ENCODE measurements at places on chromosomes 1 and 21.
A peak's percentile ranks its signal among the peaks of the same experiment; 100 is the strongest.

DNA sequence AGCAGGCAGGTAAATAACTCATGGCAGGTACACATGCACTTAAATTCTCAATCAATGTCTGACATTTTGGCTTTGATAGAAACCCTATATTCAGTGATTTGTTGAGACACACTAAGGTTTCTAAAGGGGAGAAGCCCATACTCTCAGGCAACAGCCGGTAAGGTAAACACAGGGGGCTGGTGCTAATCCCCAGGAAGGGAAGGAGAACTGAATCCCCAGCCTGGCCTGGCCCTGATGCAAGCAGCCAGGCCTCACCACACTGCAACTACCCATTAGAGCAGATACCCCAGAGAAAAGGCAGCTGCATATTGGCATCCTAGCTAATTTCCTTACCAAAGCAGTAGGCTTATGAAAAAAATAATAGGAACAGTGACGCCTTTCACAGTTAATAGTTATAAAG, 116.5 kb upstream of the LRRC7 start:
- DNase-seq, result peak; percentile 67

DNA sequence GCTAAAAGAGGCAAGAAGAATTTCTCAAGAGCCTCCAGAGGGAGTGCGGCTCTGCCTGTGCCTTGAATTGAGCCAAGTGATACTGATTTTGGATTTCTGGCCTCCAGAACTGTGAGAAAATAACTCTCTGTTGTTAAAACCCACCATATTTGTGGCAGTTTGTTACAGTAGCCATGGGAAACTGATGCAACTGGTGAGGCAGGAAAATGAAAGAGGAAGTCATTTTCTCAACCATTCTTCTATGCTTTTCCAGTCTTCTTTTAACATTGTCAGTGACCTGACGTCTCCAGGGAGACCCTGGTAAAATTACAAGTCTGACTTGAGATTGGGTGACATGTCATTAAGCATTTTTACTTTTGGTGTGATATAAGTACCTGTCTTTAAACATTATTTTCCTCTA, 5.8 kb downstream of the OR6P1 start:
- DNase-seq, result no peak

GRCh38 chr1:68438310-68438709, 11.4 kb downstream of the RPE65 start:
- DNase-seq, result no peak

- no peak for DNase-seq
Measured at GRCh38 chr1:77704736-77705135, 22.3 kb upstream of the ZZZ3 start.

DNA sequence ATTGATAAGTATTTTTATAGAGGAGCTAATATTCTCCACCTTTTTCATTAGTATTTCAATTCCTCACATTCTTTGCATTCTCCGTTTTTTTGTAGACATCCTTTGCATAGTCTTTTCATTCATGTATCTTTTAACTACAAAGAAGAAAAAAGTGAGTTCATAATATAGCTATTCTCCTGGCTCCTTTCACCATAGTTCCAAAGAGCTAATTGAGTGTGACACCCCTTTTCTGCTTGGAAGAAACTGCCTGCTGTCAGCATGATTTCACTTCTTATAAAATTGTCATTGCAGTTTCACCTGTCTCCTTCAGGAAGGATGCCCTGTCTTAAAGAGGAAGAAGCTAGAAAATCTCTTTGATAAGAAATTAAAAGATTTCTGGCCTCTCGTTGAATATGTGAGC, 991.1 kb downstream of the KCNT2 start:
- DNase-seq, result no peak

GRCh38 chr1:2418791-2419320, 6.5 kb upstream of the PEX10 start:
- no peak for DNase-seq

GRCh38 chr1:10615332-10615731, 140.6 kb downstream of the PEX14 start:
- DNase-seq, result peak; percentile 25

DNA sequence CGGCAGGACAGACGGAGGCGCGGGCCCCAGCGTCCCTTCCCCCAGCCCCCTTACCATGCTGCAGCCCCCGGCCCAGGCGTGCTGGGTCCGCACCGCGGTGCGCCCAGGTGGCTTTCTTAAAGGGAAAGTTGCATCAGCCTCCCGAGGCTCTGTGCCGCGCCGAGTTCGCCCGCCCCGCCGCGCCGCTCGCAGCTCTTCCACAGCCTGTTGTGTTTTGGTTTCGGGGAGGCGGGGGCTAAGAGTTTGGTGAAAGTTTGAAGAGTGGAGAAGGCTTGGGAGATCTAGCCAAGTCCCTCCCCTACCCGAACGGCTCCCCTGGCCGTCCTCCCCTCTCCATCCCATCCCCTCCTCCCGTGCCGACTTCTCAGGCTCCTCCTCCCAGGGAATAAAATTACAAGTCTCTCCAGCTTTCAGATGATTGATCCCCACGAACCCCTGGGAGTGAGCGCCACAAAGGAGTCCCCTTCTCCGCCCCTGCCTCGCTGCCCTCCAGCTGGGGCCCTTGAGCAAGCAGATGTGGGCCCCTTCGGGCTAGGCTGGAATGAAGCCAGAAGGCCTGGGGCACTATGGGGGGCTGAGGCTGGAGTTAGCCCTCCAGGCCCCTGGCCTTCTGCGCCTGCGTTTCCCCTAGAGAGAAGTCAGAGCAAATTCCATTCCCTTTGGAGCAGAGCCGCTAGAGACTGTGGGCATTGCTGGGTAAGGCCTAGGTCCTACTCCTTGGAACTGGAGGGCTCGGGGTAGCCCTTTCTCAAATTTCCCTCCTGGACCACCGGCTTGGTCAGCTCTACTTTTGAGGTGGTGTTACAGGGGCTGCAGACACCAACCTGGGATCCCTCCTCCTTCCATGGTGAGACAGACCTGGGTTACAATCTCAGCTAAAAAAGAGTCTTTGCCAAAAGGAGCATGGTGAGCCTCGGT, at the start of gene SLC6A9:
Gene SLC6A9, minus strand, starts transcription at position 211 of the 918 bp plus-strand sequence. CDS start 7,185 bp downstream, outside the sequence.
- peak; percentile 88 for DNase-seq

Data from endodermal cell (in vitro differentiated cells).